BJ (cell line): ENCODE measurements at places on chromosomes 7 and 10.

- no peak for DNase-seq
Measured at GRCh38 chr10:123651421-123652047, 14.6 kb upstream of the GPR26 start.

DNA sequence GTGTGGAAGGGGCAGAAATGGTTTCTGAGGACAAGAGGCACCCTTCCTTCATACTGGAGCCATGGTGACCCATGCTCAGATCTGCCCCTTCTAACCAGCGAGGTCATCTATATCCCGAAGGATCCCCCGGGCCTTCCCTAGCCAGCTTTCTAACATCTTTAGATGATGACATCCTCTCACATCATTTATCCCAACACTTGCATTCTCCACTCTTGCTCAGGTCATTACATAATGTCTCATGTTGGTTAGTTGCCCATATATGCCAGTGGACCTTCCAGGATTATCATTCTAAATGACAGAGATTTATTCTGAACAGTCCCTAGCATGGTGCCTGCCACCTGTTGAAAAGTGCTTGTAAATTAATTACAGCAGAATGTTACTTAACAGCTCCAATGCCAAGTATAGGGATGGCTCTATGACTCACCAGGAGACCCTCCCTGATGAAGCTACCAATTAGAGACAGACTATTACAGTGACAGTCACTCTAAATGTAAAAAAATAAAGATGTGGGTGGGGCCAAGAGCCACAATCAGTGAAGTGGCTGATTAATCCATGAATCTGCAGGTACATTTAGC lies 22.6 kb upstream of the ABLIM1 start:
- DNase-seq, result no peak

- no peak for DNase-seq
Measured at GRCh38 chr7:2687881-2688318, at the start of gene AMZ1. Gene AMZ1, plus strand, starts transcription at chr7:2688202. Its CDS starts 12,250 bp downstream, at chr7:2700452.

GRCh38 chr7:47044625-47045024 lies 537.3 kb downstream of the TNS3 start:
- no peak for DNase-seq

- DNase-seq, result no peak
Measured at GRCh38 chr7:14604606-14605005, 297.9 kb downstream of the DGKB start.

DNA sequence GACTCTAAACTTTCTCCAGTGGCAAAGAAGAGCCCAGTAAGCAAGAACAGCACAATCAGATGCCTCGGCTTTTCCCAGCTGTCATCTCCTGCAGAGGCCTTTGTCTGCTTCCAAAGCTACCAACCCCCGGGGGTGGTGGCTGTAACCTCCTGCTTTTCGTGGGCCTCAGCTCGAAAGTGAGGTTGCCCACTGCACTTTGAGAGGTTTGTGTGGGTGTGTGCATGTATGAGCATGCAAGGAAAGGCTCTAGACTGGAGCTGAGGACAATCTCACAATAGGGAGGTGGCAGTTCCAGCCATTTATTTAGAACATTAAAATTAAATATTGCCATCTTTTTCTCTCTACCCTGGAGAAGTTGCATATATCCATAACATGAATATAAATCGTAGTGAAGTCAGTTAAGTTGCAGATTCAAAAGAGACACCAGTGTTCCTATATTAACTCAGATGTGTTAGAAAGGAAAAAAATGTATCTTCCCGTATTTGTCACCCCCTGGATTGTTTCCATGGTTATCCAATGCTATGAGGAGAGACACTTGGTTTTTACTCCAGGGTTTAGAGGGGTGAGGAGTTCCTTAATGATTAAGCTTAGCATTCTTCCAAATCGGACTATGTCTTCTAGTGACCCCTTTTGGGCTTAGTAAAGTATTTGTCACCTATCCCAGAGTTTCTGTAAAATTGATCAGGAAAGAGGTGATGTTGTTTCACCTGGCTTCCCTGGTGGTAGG lies 781.1 kb downstream of the INHBA start:
- no peak for DNase-seq

DNA sequence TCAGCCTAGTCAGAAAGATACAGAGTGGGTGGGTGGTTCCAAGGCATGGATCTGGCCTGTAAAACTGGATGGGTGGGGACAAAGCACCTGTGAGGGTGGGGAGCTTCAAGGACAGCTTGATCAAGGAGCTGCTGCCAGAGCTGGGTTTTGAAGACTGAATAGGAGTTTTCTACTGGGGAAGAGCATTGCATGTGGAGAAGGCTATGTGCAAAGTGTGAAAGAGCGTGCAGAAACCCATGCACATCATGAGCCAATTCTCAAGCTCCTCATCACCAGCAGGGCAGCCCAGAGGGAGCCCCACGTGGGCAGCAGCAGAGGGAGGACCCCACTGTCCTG lies 58.6 kb downstream of the PDGFA start:
- DNase-seq, result no peak
